ENCODE measurements at places on chromosomes 1 and 21.

GRCh38 chr1:236064674-236065508, at the start of gene NID1:
TSS of gene NID1 (minus strand) at chr1:236065090. CDS start at chr1:236065079, 11 bp downstream.
- DNase-seq = peak; percentile 90

DNA sequence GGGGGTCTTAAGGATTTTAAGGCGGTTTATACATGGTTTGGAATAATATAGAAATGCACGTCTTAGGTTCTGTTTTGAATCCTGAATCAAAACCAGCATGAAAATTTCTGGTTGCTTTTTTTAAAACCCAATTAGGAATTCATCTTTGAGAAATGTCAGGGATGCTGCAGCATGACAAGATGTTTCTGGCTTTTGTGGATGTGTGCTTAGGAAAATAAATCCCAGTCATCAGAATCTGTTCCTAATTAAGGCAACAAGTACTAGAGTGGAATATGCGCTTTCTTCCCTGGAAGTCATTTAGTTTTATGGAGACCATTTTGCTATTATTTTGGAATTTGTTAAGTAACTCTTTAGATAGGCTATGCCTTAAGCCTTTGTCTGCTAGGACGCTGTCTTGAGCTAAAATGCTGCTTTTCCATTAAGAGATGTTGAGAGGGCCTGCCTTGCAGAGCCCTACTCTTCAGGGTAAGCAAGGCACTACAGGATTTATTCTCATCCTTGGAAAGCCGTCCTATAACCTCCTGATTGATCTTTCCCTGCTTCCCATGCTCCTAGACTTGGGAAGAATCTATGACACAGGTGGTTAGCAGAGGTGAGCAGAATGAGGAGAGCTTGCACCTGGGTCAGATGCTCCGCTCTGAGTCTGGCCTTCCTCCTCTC, 332.8 kb downstream of the DISC1 start:
- DNase-seq = no peak

- DNase-seq = peak; percentile 59
Observed at GRCh38 chr1:20640183-20640597, 6.9 kb downstream of the PINK1 start.

GRCh38 chr1:229643996-229644745, 18.1 kb downstream of the URB2 start:
- DNase-seq = no peak
